Activated naive CD8-positive, alpha-beta T cell treated with anti-CD3 and anti-CD28 coated beads for 36 hours (primary cell): ENCODE measurements at places on chromosomes 1 and 21. TPM values are rescaled to one million over a fixed set of nuclear protein-coding genes. Genes with fewer than 3 reads are reported as not detected.

GRCh38 chr1:245488346-245489129, 333.8 kb downstream of the KIF26B start:
- DNase-seq, result no peak

- no peak for DNase-seq
These were observed 56.7 kb downstream of the PKN2 start for GRCh38 chr1:88740784-88741183.

- no peak for DNase-seq
These were observed 53.4 kb downstream of the UBR4 start for GRCh38 chr1:19156676-19157075.

GRCh38 chr1:234868296-234869147, 258.5 kb upstream of the IRF2BP2 start:
- no peak for DNase-seq

DNA sequence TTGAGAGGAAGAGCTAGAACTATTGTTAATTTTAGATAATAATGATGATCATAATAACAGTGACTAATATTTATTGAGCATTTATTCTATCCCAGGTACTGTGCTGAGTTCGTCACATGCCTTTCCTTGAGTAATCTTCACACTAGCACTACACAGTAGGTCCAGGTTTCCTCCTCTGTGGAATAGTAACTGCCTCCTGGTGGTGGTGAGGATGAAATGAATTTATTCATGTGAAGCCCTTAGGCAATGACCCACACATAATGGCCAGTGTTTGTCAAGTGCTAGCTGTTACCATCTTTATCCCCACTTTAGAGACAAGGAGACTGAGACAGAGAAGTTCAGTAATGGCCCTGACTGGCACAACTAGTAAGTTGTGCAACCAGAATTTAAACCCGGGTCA, 5.9 kb downstream of the NIPAL3 start:
- DNase-seq, result no peak

DNA sequence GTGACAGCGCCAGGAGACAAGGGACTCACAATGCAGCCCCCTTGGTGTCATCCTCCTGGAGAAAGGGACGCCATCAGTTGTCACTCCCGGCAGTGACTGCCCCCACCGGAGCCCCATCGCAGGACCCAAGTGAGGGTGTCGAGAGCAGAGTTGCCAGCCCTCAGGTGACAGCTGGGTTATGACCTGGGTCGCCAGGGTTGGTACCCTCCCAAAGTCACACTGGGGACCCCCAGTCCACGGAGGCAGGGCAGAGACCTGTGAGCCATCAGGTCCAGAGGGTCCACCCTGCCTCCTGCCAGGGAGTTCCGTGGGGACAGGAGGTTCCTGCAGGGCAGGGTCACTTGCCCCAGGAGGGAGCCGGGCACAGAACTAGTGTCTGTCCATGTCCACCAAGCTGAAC, 78.2 kb upstream of the IFFO2 start:
- DNase-seq, result no peak

DNA sequence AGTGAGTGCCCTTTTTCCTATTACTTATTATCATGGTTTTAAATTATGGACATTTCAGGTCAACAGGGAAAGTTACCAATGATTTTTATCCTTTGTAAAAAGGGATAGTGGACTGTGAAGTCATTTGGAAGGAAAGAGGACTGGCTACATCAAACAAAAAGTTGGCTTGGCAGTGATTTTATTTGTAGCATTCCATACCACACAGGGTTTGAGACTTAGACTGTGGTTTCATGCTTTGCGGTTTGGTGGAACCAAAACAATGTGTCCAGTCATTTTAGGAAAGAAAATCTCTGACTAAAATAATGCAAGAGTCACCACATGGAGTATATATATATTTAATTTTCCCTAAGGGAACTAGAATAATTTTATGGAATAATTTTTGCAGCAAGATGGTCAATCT, 239.5 kb downstream of the HMCN1 start:
- DNase-seq, result no peak

DNA sequence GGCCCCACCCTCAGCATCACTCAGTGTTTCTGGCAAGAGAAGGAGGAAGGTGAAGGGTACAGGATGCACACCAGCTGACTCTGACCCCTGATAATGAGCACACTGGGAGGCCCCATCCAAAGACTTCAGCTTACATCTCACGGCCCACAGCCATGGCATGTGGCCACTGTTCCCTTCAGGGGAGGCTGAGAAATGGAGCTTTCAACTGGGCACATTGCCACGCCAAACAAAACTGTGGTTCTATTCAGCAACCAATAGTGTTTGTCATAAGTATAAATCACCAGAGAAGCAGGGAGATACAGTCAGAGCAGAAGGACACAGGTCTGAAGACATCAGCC, 12.7 kb upstream of the TRAF3IP3 start:
- DNase-seq, result no peak

- DNase-seq, result no peak
These were observed 50.3 kb downstream of the ARHGEF16 start for GRCh38 chr1:3504822-3505153.

- DNase-seq, result no peak
These were observed 78.4 kb upstream of the RGS21 start for GRCh38 chr1:192238421-192238820.

DNA sequence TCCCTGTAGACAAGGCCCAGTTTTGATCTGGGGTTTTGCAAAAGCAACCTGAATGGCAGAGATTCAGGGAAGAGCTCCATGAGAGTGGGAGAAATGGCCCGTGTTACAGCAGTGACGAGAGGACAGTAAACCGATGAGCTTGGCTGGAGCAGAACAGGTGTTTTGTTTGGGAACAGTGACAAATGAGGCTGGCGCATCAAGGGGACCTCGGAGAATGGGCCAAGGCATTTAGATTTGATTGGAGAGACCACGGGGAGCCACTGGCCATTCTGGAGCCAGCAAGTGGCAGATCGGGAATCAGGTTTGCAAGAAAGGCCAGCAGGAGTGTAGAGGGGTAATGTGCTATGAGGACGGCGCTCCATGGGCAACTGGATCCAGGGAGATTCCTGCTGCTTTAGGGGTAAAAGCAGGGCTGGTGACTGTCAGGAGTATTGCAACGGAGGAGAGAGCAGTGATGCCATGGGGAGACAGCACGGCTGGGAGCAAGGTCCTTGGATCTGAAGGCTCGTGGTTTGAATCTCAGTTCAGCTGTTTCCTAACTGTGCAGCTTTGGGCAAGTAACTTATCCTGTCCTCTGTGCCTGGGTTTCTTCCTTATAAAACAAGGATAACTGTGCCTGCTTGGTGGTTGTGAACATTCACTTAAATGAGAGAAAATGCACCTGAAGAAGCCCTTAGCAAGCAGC, 9.9 kb upstream of the KLHDC7A start:
- no peak for DNase-seq

DNA sequence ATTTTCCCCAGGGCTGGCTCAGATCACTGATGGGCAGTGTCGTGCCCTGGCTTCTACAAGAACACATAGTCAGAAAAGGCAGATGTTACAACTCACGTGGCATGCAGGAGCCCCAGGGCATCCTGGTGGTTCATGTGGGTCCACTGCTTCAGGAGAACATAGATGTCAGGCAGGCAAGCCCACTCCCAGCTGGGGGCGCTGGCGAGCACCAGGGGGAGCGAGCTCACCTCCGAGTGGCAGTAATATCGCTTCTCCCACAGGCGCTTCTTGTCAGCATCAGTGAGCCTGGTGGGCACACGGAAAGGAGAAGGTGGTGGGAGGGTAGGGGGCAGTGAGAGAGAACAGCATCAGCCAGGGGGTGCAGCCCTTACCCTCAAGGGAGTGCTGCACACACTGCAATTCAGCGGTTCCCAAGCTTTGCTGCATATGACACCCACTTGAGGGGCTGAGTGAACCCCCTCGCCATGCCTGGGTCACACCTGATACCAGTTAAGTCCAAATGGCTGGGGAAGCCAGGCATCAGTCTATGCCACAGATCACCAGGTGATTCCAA, 34.3 kb upstream of the PPP1R15B start:
- DNase-seq, result peak; percentile 62

GRCh38 chr21:30257773-30258172, 25.0 kb downstream of the KRTAP24-1 start:
- DNase-seq, result no peak

GRCh38 chr1:87951852-87952251, 623.2 kb downstream of the LMO4 start:
- no peak for DNase-seq

GRCh38 chr1:214899908-214900460, 182.6 kb upstream of the KCNK2 start:
- no peak for DNase-seq

GRCh38 chr1:230896779-230897178, 28.5 kb upstream of the C1orf198 start:
- no peak for DNase-seq

GRCh38 chr1:33347650-33347992, 26.7 kb upstream of the A3GALT2 start:
- no peak for DNase-seq

DNA sequence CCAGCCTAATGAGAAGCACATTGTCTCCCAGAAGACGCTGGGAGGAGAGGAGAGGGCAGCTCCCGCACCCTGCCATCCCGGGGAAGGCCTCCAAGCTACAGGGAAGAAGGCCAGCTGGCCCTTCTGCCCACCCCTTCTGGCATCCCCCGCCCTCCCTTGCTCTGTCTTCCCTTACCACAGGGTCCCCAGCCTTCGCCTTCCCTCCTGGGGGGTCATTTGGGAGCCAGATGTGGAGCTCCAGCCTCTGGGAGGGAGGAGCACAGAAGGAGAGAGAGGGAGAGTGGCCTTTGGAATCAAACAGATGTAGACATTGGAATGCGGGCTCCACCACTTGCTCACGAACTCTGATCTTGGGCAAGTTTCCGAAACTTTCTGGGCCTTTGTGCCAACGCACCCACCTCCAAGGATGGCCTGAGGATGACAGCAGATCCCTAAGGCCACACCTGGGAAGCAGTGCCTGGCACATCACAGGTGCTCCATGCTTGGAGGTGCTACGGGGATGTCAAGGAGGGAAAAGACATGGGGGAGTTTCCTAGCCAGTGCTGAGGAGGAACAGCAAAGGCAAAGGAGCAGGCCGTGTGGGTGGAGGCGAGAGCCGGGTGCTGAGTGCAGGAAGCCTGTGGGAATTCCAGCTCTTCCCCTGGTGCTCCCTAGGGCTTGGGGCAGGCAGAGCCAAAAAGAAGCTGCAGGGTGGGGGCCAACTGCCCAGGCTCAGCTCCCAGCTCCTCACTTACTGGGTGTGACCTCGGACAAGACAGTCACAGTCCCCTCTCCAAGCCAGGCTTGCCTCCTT, 23.1 kb upstream of the RSPO1 start:
- no peak for DNase-seq

DNA sequence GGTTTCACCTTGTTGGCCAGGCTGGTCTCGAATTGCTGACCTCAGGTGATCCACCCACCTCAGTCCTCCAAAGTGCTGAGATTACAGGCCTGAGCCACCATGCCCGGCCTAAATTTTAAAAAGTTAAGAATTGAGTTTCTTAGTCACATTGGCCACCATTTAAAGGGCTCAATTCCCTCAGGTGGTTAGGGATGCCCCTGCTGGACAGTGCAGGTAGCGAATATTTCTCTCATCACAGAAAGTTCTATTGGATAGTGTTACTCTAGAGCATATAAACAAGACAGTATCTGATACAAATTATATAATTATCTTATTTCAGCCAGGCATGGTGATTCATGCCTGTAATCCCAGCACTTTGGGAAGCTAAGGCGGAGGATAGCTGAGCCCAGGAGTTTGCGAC, 320.2 kb downstream of the ZP4 start:
- DNase-seq, result no peak

TRIM67 gene
- not detected for total RNA-seq

CENPF gene
- 79.4 TPM for total RNA-seq

HSD3B1 gene
- total RNA-seq, result not detected

MAP1LC3C gene
- total RNA-seq, result not detected

FAM151A gene
- not detected for total RNA-seq

TMEM269 gene
- total RNA-seq, result 0.32 TPM

TFAP2E gene
- 0.32 TPM for total RNA-seq

MT1HL1 gene
- total RNA-seq, result not detected

LEFTY2 gene
- total RNA-seq, result not detected

CHIA gene
- total RNA-seq, result not detected

PLA2G5 gene
- total RNA-seq, result not detected

MAN1C1 gene
- total RNA-seq, result 5.3 TPM

CCDC185 gene
- total RNA-seq, result not detected

PRKAA2 gene
- 0.02 TPM for total RNA-seq

TMOD4 gene
- total RNA-seq, result 2.3 TPM

PGBD5 gene
- not detected for total RNA-seq

KRTAP10-2 gene
- not detected for total RNA-seq

S100A7 gene
- not detected for total RNA-seq

SPRR2G gene
- not detected for total RNA-seq
